ENCODE measurements at places on chromosomes 16 and 17.

DNA sequence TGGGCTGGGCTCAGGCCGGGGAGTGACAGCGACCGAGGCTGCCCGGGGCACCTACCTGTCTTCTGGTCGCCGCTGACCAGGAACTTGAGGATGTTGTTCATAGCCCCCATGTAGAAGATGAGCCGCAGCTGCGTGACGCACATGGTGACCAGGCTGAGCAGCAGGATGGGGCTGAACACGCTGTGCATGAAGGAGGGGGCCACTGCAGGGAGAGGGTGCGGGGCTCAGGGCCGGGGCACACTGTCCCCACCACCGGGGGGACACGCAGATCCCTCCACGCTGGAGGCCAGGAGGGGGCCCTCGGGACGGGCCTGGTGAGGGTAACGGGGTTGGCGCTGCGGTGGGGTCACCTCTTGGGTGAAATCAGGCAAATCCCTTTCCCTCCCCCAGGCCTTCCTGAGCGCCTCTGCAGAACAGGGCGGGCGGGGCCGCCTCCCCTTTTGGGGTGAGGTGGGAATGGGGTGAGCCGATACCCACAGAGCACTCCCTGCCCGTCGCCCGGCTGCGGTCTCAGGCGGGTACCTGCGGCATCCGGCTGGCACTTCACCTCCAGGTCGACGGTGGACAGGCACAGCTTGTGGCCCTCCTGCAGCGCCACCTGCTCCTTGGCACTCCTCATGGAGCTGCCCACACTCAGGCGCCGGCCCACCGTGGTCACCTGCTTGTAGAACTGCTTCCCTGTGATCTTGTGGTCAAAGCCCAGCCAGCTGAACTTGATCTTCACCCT is 28.3 kb upstream of the PITPNA start:
- no peak for DNase-seq

GRCh38 chr17:29591737-29592608 is 959 bp upstream of the ANKRD13B start:
- DNase-seq = peak; percentile 99

GRCh38 chr17:65589321-65589720 is 27.9 kb upstream of the AXIN2 start:
- no peak for DNase-seq

- DNase-seq = peak; percentile 68
Observed at GRCh38 chr17:43020789-43021740, 1.1 kb downstream of the VAT1 start.

DNA sequence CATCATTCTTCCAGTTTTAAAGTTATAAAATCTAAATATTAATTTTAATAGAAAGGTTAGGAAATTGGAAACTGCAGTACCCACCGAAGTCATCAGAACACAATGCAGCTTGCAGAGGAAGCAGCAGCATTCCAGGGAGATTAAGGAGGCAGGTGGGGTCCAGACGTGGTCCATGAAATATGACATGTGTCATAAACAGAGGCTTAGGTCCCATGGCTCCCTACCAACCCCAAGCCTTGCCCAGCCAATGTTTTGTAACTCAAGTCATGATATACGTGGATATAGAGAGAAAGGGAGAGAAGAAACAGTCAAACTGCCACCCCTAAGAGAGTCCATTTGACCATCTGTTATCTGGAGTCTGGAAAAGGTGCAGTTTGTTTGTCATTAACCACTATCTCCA is 670.0 kb downstream of the TOX3 start:
- DNase-seq = no peak

DNA sequence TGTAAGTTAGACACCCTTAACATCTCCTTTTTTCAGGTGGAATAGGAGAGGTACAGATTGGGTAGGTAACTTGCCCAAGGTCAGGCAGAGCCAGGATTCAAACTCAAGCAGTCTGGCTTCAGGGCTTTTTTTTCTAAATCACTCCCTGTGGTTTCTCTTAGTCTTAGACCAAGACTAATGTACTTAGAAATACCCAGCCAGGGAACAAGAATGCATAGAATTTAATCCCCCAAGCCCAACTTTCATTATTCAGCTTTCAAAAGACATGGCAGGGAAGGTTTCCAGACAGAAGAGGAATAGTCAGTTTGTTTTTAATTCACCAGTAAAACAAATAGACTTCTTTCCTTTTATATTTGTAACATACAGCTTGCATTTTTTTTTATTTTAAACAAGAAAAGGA is 305.2 kb upstream of the RBFOX1 start:
- DNase-seq = no peak

- DNase-seq = no peak
Observed at GRCh38 chr16:75244225-75244809, 7.1 kb downstream of the BCAR1 start.

GRCh38 chr17:65530523-65531255 is 30.8 kb downstream of the AXIN2 start:
- DNase-seq = peak; percentile 68

GRCh38 chr17:15513856-15514459 is 46.5 kb upstream of the CDRT4 start:
- DNase-seq = no peak

DNA sequence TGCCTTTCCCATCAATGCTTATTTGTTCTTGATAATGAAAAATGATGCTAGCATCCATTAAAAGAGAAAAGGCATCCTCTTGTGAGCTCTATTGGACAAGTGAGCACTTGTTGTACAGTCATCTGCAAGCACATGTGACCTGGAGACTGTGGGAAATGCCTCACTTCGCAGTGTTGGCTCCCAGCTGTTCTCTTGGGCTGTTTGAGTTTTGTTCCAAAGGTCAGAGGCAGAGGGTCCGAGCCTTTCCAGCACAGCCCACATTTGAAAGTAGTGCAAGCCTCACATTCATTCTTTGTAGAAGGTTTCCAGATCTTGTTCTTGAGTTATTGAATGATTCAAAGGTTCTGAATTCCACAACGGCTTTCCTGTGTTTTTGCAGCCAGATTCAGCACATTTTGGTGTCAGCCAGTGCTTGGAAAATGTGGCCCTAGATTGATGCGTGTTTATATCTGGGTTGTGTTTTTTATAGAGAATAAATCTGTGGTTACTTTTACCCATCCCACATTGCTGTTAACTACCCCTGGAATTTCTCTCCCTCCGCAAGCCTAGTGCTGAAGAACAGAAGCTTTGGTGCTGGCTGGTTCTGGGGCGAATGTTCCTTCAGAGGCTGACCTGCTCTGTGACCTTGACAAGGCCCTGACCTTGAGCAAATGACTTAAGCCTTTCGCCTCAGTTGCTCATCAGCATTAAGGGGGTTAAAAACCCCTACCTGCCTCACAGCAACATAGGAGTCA is 49.8 kb downstream of the CDH1 start:
- no peak for DNase-seq

DNA sequence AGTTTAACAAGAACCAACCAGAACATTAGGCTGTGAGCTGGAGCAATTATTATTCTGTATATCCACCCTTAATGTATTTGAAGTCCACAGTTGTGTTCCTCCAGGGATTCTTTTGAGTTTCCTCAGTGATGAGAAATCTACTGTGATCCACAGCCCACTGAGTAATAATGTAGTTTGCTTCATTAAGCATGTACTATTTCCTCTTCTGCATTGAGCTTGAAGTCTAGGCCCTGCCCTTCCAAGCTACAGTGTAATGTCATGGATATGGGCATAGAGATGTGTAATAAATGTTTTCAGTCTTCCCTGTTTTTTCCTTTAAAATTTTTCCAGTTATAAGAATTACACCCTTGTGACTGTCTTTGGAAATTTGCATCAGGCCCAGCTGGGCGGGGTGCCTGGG is 36.4 kb upstream of the SLC12A3 start:
- DNase-seq = no peak

- peak; percentile 94 for DNase-seq
Observed at GRCh38 chr16:28277537-28278388, 14.6 kb upstream of the SBK1 start.

DNA sequence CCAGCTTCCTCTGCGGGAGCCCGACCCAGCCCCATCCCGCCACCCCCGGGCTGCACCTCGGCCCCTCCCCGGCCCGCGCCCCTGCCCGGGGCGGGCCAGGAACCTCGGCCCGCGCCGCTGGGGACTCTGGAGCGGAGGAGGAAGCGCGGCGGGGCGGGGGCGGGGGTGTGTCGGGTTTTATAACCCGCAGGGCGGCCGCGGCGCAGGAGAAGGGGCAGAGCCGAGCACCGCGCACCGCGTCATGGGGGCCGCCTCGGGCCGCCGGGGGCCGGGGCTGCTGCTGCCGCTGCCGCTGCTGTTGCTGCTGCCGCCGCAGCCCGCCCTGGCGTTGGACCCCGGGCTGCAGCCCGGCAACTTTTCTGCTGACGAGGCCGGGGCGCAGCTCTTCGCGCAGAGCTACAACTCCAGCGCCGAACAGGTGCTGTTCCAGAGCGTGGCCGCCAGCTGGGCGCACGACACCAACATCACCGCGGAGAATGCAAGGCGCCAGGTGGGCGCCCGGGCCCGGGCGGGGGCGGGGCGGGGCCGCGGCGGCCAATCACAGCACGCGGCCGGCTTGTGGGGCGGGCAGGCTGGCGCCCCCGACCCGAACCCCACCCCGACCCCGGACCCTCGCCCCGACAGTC is at the start of gene ACE:
Gene ACE (plus strand): TSS at position 208 of the 626 bp plus-strand sequence. CDS start 34 bp downstream, at position 242.
- peak; percentile 63 for DNase-seq

GRCh38 chr17:78672005-78672404 is 94.8 kb upstream of the DNAH17 start:
- DNase-seq = no peak

- DNase-seq = no peak
Observed at GRCh38 chr16:85812031-85812807, 12.7 kb downstream of the COX4I1 start.

DNA sequence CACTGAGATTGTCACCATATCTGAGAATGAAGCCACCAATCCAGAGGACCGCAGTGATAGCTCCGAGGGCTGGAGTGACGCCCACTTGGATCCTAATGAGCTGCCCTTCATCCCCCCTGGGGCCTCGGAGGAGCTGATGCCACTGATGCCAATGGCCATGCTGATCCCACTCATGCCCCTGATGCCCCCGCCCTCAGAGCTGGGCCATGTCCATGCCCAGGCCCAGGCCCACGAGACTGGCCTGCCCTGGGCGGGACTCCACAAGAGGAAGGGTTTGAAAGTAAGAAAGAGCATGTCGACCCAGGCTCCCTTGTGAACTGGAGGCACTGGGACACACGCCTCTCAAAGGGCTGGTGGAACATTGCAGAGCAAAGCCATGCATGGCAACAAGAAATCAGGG is 2.0 kb downstream of the SPPL2C start:
- no peak for DNase-seq

DNA sequence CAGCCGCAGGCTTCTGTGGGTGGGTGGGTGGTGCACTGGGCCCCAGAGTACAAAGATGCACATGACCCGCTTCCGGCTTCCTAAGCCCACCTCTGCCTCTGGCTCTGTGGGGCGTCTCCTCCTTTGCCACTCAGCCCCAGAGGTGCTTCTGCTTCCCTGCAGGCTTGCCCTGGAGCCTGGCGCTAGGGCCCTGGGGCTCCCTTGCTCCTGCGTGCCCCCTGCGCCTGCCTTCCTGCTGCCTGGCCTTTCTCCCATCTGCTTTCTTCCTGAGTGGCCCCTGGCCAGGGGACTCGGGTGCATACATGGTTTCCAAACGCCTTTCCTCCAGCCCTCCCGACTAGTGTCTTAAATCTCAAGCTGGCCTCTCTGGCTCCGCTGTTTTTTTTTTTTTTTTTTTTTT is 3.4 kb downstream of the WWOX start:
- DNase-seq = no peak

DNA sequence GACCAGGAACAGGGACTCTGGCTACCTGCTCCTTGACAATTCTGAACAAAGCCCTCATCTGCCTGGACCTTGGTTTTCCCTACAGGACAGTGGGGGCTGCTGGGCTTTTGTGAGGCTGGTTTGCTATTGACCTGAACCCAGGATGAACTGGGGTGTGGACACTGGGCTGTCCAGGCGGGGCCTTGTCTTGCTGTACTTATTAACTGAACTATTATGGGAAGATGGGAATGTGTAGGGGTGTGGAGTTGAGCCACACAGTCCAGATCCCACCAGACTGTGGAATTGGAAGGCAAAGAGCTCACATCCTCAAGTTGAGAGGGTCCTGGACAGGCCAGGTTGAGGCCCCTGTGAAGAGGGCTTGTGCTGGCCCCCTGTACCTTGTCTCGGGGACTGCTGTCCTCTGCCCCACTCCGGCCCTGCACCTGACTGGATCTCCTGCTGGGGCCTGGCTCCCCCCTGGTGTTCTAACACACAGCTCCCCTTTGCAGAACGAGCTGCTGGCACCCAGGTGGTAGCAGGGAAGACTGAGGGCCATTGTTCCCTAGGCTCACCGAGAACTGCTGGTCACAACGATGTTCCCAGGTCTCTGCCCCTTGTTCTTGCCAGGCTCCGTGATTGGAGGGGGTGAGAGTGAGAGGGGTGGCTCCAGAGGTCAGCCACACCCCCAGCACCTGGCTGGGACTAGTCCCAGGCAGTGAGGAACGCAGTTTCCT is 51.8 kb upstream of the CDC42EP4 start:
- no peak for DNase-seq

DNA sequence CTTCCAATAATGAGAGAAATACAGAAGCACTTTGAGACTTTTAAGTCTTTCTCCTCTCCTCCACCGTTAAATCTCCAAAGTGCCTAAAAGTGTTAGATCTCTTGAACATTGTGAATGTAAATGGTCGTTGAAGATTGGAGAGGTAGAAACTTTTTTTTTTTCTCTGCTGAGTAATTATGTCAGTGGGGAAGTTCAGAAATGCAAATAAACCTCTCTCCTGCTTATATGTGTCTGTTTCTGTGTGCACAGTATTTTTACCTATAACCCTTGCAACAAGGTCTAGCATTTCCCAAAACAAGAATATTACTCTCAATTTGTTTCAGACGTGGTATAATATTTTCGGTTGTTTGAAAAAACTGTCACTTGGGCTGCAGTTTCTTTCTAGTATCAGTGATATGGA is 833.6 kb upstream of the CDH8 start:
- no peak for DNase-seq

DNA sequence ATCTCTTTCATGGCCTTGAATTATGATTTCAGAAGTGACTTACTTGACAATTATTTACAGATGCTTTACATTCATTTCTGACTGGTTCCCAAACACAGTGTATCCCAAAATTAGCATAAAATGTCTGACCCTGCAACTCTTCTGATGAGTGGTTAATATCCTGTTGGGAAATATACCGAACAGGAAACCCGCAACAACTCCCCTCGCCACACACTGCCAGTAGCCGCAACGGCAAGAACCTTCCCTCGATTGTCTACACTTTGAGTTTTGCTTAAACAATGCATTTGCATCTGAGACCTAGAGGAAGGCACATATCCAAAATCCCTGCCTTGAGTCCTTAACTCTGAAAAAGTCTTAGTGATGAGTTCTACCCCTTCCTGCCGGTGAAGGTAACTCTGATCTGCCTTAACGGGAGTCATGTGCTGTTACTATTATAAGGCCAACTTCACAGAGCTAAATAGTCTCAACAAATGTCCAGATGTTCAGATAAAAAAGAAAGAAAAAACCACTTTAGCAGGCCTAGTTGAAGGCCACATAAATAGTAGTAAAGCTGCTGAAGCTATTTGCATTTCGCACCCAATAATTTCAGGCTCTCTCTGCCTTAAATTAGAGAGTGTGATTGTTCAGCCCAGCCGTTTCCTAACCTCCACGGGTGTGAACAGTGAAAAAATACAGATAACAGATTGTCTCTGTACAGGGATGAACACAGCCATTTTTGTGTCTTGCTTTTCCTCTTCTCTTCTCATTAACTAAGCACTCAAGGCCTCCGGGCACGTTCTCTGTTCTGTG is 321.1 kb downstream of the HS3ST3B1 start:
- no peak for DNase-seq

GRCh38 chr16:54923988-54924387 is 6.7 kb upstream of the IRX5 start:
- no peak for DNase-seq

GRCh38 chr17:77003699-77004098 is 135.5 kb downstream of the MGAT5B start:
- DNase-seq = no peak

All from glutamatergic neuron (in vitro differentiated cells).